ENCODE measurements at places on chromosomes 4 and X.

GRCh38 chrX:120774606-120775005, 101.1 kb downstream of the CT47B1 start:
- DNase-seq: peak; percentile 31

DNA sequence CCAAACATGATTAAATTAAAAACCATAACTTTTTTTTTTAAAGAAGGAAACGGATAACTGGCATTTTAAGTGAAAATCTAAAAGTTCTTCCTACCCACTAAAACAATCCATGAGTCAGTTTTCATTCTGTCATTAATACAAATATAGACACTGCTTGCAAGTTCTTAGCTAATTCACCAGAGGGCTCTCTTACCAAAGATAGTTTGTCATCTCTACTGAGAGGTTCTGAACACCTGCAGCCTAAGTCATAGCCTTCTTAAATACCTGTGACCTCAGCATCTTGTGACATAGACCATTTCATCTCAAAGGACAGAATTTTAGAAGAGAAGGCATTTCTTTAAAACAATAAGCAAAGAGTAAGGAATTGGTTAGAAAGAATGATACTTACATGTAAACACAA, 65.3 kb upstream of the FAM120C start:
- peak; percentile 19 for DNase-seq

GRCh38 chr4:89657931-89658700, 178.8 kb downstream of the SNCA start:
- peak; percentile 52 for DNase-seq

GRCh38 chrX:88940904-88941303, 193.9 kb downstream of the CPXCR1 start:
- DNase-seq: no peak

GRCh38 chr4:131499141-131499873, 1649.8 kb upstream of the PCDH10 start:
- DNase-seq: peak; percentile 83

- DNase-seq: no peak
These were observed 1.1 kb downstream of the CFAP99 start for GRCh38 chr4:2419814-2420213.

- DNase-seq: no peak
These were observed 134.4 kb upstream of the CPEB2 start for GRCh38 chr4:14867847-14868246.

DNA sequence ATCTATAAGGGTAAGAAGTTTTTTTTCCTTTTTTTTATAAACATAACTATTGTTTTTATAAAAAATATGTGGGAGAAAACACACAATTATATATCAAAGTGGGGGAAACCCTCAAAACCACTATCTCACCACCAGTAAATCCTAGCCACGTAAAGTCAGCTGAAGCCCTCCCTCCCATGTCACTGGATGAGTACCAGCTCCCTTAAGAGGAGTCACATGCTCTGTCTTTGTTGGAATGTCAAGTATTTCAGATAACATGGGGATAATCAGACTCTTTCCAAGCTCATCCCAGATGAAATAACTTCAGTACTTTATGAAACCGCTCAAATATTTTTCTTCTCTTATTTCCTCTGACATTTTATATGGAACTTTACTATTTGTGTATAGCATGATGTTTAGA, 2.4 kb downstream of the MYOZ2 start:
- DNase-seq: peak; percentile 85

GRCh38 chr4:67344594-67345380, 200.5 kb downstream of the CENPC start:
- DNase-seq: no peak

GRCh38 chrX:150968862-150969720, 14.0 kb upstream of the HMGB3 start:
- DNase-seq: no peak

GRCh38 chr4:174578366-174578765, 56.1 kb upstream of the HPGD start:
- DNase-seq: no peak

- no peak for DNase-seq
These were observed 131.4 kb upstream of the CTSO start for GRCh38 chr4:156085100-156085499.

DNA sequence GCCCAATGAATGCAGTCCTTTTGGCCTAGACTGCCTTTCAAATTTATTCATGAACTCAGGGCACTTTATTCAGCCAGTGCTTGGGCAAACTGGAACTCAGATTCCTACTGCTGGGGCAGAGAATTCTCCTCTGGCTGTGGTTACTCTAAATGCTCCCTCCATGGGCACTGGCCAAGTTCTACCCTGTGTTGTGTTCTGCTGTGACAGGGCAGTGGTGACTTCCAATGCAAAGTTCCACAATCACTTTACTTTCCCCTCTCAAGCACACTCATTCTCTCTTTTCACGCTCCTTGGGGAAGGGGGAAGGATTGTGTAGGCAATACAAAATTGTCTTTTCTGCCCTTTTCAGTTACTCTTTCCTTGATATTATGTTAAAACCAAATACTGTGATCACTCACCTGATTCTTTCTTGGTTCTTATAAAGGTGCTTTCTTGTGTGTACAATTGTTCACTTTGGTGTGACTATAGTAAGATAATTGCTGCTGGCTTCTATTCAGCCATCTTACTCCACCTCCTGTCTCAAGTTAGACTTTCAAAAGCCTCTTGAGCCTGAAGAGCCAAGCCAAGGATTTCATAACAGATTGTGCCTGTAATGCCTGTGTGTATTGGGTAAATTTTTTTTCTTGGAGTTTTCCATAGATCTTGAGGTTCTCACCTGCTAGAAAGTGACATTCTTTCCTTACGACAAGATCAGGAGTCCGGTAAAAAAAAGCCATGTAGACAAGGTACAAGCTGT, 1078.6 kb downstream of the FAM133A start:
- no peak for DNase-seq

- no peak for DNase-seq
These were observed 24.4 kb downstream of the FRAS1 start for GRCh38 chr4:78081541-78081940.

DNA sequence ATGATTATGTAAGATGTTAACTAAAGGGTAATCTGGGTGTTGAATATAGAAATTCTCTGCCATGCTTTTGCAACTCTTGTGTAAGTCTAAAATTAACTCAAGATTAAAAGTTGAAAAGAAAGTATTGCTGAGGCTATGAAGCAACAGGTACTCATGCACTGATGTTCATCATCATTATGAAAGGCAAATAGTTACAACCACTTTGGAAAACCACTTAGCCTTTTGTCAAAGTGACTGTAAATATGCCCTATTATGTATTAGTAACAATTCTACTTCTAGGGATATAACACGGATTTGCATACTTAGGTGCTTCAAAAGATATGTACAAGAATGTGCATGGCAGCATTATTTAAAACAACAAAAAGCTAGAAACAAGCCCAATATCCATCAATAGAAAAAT, 227.8 kb upstream of the CXXC4 start:
- DNase-seq: no peak

GRCh38 chr4:24089851-24090534, 200.1 kb upstream of the PPARGC1A start:
- peak; percentile 65 for DNase-seq

- DNase-seq: no peak
These were observed 474.3 kb downstream of the FAT4 start for GRCh38 chr4:125789023-125789422.

DNA sequence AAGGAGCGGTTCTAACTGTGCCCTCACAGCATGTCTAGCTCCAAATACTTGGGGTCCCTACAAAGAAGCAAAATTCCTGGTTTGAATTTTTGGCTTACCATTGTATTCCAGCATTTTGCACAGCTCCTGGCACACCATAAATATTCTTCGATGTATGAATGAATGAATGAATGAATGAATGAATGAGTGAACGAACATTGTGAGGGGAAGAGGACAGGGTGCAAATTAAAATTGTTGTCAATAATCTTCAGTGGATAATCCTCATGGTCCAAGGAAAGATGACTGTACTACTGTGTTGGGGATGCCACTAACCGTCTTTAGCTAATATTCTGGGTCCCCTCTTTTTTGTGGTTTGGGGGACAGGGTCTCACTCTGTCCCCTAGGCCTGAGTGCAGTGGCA, 110.9 kb upstream of the MAP3K15 start:
- no peak for DNase-seq

DNA sequence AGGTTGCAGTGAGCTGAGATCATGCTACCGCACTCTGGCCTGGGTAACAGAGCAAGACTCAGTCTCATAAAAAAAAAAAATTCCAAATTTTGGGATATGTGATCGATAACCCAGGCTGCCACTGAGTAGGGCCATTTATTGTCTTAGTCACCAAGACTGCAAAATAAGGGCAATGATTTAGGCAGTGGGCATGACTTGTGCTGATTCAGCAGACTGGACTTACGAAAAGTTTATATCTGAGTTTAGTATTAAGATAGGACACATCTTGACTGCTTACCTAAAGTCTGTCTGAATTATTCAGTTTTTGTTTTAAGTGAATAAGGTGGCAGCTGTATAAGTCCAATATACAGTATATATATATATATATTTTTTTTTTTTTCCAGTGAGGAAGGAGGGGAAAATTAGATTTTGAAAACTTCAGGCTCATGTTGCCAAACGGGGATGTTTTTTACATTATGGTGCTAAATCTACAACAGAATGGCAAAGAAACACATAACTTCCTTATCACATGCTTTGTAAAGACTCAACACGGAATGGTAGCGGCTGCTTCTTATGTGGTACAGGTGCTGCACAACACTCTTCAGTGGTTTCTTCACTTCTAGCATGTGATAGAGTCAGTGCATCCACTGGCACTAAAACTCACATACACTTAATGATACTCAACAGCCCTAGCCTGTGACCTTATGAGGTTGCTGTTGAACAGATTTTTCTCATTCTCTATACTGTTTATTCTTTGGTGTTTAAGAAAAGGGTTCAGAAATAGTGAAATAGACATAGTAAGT, 6.5 kb downstream of the TEX13D start:
- DNase-seq: no peak

DNA sequence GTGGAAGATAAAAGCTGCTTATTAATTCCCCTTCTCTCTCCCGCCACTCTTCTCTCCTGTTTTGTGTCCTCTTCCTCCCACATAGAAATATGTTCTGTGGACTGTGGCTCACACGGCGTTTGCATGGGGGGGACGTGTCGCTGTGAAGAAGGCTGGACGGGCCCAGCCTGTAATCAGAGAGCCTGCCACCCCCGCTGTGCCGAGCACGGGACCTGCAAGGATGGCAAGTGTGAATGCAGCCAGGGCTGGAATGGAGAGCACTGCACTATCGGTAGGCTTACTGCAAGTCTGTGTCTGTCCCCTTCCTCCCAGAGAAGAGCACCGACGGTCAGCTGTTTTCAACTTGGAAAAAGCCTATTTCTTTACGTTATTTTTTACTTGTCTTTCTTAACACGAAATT, 229.1 kb downstream of the DCTD start:
- no peak for DNase-seq

DNA sequence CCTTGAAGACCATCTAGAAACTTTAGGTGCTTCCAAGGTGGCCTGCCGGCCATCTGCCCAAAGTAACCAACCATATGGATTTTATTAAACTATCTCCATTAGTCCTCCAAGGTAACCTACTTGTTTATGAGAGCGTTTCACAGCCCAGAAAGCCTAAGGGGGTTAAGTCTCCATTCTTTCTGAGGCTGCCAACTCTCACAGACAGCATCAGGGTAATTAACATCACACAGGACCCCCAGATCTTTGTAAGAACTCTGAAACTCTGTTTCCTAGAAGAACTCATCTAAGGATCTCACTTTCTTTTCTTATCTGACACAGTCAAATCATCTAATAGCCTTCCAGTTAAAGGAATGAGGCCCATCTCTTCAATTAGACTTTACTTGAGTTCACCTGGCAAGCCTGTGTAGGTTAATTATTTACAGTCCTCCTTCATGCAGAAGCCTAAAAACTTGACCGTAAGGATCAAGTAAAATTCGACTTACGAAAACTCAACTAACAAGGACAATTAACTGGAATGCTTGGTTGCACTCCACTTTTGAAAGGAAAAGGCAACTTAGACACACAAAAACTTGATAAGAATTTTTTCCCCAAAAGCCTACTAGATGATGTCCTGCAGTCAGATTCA, 252.5 kb downstream of the GRIA3 start:
- DNase-seq: no peak

- DNase-seq: no peak
These were observed 44.1 kb downstream of the INPP4B start for GRCh38 chr4:142801966-142802365.

DNA sequence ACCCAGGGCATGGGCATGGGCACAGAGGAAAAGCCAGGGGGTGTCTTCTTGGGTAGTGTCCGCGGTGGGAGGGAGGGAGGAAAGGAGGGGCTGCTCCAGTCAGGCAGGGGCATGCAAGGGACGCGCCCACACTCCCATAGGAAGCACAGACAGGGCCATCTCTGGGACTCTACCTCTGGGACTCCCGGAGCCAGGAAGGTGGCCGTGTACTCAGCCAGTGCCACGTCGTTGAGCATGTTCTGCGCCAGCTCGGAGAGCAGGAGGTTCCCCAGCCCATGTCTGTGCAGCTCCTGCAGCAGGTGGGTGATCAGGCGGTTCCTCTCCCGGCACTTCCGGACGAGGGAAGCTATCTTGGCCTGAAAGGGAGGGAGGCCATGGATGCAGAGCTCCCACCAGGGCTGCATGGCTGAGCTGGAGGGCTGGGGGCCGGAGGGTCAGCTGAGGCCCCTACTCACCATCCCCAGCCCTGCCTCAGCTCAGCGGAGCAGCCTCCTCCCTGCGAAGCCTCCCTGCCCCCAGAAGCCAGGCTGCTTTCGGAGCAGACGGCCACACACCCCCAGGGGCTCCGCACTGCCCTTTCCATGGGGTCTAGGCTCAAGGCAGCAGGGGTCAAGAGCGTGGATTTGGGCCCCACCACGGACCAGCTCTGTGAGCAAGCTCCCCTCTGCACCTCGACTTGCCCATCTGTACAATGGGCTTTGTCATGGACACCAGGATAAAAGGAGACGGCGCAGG, 44.6 kb downstream of the C4orf50 start:
- DNase-seq: no peak

DNA sequence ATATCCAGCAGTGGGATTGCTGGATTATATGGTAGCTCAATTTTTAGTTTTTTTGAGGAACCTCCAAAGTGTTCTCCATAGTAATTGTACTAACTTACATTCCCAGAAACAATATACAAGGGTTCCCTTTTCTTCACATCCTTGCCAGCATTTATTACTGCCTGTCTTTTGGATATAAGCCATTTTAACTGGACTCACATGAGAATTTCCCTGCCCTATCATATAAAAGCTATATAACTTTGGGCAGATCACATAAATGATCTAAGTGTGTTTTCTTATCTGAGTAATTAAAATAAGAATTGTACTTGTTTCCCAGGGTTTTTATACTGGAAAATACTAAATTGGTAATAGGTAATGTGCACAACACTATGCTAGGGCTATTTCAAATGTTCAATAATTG, 25.4 kb downstream of the APOOL start:
- DNase-seq: no peak

- peak; percentile 32 for DNase-seq
These were observed 37.0 kb downstream of the HPGDS start for GRCh38 chr4:94305466-94306225.

- no peak for DNase-seq
These were observed 18.4 kb downstream of the GABRQ start for GRCh38 chrX:152656087-152656486.

GRCh38 chr4:179028321-179028720, 1586.1 kb upstream of the AGA start:
- no peak for DNase-seq
